ENCODE measurements at places on chromosomes 3 and 15.

DNA sequence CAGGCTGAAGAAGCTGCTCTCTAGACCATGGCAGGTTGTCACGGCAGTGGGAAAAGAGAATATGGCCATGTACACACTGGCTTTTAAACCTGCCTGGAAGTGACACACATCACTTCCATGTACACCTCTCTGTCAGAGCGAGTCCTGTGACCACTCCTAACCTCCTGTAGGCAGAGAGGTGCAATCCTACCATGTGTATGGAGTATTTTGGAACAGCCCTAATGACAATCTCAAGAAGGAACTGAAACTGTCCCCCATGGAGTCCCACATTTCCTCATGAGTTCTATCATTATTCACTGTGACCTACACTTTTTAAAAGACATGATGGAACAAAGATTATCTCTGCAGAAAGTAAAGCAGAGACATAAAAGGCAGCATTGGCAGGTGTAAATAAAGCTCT, 153.4 kb upstream of the PFN2 start:
- no peak for DNase-seq

- no peak for DNase-seq
Measured at GRCh38 chr3:61571516-61572336, 10.4 kb downstream of the PTPRG start.

GRCh38 chr3:194574639-194575483, 58.4 kb downstream of the TMEM44 start:
- DNase-seq, result no peak

DNA sequence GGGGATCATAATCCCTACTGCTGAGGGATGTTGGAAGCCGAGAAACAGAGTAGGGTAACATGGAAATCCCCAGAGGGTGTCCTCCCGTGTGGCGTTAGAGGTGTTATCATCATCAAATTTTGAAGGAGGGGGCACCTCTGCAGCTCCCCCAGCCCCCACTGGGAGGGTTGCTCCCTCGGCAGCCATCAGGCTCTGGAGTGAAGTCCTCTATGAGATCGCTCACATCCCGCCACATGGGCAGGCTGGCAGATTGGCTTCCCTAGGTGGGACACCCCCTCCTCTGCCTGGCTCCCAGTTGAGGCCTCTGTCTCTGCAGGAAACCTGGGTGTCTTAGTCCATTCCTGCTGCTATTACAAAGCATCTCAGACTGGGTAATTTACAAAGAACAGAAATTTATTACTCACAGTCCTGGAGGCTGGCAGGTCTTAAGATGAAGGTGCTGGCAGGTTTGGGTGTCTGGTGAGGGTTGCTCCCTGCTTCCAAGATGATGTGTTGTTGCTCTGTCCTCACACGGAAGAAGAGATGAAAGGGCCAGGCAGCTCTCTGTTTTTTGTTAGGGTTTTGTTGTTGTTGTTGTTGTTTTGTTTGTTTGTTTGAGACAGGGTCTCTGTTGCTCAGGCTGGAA, 120.5 kb downstream of the NUP210 start:
- no peak for DNase-seq

DNA sequence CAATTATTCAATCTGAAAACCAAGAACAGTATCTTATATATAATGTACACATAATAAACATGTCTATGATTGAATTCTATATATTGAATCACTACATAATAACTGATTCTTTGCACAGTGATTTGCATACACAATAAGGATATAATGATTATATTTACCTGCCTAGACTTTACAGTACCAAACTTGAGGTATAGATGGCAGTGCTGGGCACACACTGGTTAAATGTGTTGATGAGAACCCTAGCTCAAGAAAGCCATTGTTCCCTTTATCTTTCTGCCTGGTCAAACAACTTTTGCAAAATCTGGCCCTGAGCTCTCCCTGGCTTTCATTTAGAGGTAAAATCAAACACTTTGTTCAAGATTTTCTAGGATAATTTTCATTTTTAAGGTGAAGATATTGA, 697.7 kb downstream of the TUSC7 start:
- DNase-seq, result no peak

- no peak for DNase-seq
Measured at GRCh38 chr3:27728195-27729087, 6.3 kb upstream of the EOMES start.

DNA sequence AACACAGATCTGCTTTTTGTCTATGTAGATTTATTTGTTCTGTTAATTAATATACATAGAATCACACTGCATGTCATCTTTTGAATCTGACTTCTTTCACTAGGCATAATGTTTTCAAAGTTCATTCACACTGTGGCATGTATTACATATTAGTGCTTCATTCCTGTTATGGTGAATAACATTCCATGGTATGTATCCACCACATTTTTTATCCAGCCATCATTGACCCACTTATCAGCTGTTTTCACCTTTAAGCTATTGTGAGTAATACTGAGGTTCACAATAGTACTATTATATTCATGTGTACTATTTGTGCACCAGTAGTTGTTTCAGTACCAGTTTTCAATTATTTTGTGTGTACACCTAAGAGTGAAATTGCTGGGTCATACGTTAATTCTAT, 230.6 kb upstream of the CNTN3 start:
- DNase-seq, result no peak

GRCh38 chr3:127003175-127003555, 20.2 kb downstream of the PLXNA1 start:
- DNase-seq, result no peak

DNA sequence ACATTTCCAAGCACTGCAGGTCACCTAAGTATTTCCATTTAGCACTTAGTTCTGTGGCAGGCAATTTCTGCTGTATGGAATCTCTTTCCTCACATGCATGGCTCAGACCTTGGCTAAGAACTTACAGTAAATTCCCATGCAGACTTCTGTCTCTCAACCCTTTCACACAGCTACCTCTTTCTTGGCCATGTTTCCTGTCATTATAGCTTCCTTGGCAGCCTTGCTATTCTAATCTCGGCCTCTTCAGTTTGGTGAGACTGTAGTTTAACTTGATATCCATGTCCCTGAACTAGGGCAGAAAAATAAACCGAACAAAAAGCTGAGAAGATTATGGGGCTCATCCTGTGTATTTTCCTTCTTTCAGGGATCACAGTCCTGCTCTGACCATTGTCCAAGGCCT, 96.0 kb downstream of the SPATA16 start:
- DNase-seq, result no peak

GRCh38 chr3:163852233-163852632, 1226.1 kb downstream of the SI start:
- no peak for DNase-seq
